T-helper 17 cell (primary cell): ENCODE measurements at places on chromosomes 6 and 20.

- H3K27me3 ChIP-seq: no peaks in the 10 kb centered on the region
- no peak overlapping the region for H3K27ac ChIP-seq
- H3K4me1 ChIP-seq: peaks cover 21% of the 10 kb centered on the region
Observed at GRCh38 chr6:134630508-134631121, 312.7 kb upstream of the SGK1 start.

DNA sequence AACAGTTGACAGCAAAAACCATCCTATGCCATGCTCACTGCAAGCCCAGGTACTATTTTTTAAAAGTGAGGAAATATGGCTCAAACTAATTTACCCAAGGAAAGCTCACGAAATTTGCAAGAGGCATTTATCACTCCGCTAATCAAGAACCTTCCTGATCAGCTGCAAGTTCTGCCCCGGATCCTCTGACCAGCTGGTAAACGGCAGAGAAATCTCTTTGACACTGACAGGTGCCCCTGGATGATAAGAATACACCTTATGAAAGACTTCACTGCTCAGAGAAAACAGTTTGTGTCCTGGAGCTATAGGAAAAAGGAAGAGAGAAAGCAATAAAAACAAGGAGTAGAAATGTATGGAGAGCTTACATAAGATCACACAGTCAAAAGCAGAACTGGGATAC lies 6.4 kb downstream of the CNKSR3 start:
- no peak overlapping the region for H3K4me3 ChIP-seq
- H3K27ac ChIP-seq: no peak overlapping the region
- no peak for DNase-seq

GRCh38 chr6:25660512-25660911 lies 8.5 kb downstream of the SCGN start:
- no peak overlapping the region for H3K4me3 ChIP-seq
- no peaks in the 10 kb centered on the region for H3K4me1 ChIP-seq
- no peak for DNase-seq
- no peaks in the 10 kb centered on the region for H3K36me3 ChIP-seq
- H3K27ac ChIP-seq: no peak overlapping the region

DNA sequence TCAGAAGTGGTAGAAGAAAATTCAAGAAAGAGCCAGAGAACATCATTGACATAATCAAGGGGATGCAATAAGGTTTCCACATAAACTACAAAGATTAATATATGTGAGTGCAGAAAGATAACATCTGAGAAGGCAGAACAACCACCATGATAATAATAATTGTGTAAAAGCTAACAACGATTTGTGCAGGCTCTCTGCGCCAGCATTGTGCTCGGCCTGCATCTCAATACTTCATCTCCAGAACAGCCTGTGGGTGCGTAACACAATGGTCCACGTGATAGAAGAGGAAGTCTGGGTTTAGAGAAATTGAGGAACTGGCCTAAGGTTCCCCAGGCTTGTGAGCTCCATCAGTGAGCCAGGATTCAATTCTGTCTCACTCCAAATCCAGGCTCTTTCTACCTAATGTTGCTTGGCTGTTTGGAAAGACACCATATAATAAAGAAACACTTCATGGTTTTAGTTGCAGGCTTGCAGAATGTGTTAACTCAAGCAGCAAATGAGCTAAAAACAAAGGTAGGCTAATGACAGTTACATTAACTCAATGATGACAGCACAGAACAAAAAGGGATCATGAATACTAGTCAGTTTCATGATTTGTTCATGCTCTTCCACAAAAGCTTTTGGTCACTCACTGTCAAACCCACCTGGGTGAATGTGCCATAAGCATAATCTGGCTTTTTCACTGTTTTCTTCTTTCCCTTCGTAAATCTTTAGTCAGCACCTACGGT lies 71.2 kb downstream of the LY86 start:
- DNase-seq: no peak
- H3K36me3 ChIP-seq: no peaks in the 10 kb centered on the region
- H3K27ac ChIP-seq: no peak overlapping the region
- H3K27me3 ChIP-seq: peaks cover 36% of the 10 kb centered on the region
- H3K4me1 ChIP-seq: peaks cover 17% of the 10 kb centered on the region

DNA sequence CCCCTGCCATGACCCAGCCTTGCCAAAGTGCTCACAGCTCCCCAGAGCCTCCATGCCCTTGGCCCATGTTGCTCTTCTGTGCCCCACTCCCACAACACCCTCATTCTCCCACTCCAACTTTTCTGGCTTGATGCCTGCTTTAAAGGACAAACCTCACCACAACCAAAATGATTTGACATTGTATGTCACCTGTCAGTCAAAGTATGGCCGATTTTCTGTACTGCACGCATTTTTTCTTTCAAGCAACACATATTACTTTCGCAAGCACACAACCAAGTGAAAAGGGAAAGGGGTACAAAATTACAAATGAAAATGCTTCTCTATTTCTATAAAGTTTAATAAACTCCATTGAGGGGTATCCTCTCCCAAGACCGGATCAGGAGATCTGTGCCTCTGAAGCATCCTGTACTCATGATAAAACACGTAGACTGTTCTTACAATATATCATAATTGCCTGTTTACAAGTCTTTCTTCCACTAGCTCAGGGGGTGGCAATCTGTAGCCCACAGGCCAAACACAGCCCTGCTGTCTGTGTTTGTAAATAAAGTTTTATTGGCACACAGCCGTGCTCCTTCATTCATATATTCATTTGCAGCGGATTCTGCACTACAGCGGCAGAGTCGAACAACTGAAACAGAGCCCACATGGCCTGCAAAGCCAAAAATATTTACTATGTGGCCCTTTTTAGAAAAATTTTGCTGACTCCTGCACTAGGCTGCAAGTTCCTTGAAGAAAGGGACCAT lies 32.5 kb downstream of the SLC22A23 start:
- peaks cover 24% of the 10 kb centered on the region for H3K27me3 ChIP-seq
- no peak overlapping the region for H3K27ac ChIP-seq
- H3K4me1 ChIP-seq: peaks cover 2% of the 10 kb centered on the region
- no peak for DNase-seq
- H3K4me3 ChIP-seq: no peak overlapping the region
- peaks cover 3% of the 10 kb centered on the region for H3K36me3 ChIP-seq

DNA sequence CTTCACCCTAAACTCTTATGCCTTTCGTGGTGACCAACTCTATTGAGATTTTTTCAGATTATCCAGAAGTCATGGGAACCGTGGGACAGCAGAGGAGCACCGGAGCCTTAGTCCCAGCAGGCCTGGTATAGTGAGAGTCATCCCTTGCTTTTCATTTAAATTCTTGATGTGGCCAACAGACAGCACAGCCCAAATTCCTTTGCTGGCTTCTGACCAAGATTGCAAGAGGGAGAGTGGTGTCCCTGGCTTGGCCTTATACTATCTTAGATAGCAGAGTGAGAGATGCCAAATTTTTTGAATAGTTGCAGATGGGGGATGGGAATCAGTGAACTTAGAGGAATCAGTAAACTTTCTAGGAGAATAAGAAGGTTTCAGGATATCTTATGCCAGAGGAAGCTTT lies 7.8 kb downstream of the STX11 start:
- no peak for DNase-seq
- no peaks in the 10 kb centered on the region for H3K27me3 ChIP-seq
- no peak overlapping the region for H3K27ac ChIP-seq
- H3K36me3 ChIP-seq: peaks cover 7% of the 10 kb centered on the region

DNA sequence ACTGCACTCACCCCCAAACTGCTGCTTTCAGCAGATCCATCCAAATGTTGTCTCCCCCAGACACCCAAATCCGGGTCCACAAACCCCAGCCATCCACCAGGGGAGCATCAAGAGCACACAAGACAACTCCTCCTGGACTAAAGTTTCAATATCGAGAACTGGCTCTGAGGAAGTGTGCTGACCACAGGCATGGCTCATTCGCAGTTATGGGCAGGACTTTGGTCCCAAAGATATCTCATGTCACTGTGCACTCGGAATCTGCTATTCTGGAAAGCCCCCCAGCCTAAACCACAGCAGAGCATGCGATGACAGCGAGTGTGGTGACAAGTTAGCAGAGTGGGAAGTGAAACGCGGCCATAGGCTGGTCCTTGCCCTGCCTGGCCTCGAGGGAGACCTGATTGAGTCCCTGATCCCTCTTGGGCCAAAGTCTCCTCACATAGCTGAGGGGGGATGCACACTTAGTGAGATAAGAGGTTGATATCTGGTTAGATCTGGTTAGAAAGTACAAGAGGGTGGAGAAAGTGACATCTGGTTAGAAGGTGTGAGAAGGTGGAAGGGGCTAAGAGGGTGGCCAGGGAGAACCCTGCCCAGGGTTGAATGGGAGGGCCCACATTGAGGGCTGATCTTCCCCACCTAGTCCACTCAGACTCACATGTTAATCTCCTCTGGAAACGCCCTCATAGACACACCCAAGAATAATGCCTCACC lies 149.7 kb downstream of the MRPL14 start:
- H3K36me3 ChIP-seq: no peaks in the 10 kb centered on the region
- peaks cover 4% of the 10 kb centered on the region for H3K4me1 ChIP-seq
- no peak overlapping the region for H3K27ac ChIP-seq
- DNase-seq: peak; percentile 1

DNA sequence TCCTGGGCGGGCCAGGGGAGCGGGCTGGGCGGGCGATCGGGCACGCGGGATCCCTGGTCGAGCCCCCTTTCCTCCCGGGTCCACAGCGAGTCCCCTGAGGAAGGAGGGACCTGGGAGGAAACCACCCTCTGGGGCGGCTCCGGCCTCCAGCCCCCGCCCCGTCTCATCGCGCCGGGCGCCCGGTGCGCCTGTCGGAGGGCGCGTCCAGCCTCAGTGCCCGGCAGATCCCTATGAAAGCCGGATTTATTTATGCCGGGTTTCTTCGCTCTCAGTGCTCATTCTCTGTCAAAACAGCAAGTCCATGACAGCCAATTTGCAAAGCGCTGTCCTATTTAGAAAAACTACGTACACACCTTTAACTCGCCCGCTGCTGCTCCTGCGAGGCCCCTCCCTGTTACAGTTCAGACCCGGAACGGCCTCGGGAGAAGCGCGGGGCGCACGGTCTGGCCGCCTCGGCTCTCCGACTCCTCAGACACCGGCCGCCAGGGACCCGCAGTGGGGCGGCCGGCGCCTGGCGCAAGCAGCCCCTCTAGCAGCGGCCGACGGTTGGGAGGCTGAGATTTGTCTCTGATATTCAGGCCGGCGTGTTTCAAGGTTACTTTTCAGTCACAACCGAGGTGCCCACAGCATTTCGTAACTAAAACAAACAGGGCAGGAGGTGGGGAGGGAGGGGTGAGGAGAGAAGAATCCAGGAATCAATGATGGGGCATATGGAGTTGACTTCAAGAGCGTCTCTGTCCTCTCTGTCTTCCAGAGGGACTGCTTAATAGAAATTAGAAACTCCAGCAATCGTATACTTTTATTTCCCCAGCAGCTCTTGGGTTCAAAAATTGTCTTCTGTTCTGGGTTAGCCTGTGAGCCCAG lies 782 bp upstream of the FOXA2 start:
- no peak overlapping the region for H3K4me3 ChIP-seq
- no peaks in the 10 kb centered on the region for H3K4me1 ChIP-seq
- no peak overlapping the region for H3K27ac ChIP-seq
- no peaks in the 10 kb centered on the region for H3K36me3 ChIP-seq

GRCh38 chr6:78551361-78551760 lies 316.0 kb upstream of the IRAK1BP1 start:
- H3K27me3 ChIP-seq: no peaks in the 10 kb centered on the region
- no peak overlapping the region for H3K27ac ChIP-seq
- no peak for DNase-seq
- peaks cover 2% of the 10 kb centered on the region for H3K36me3 ChIP-seq
- H3K4me3 ChIP-seq: no peak overlapping the region
- no peaks in the 10 kb centered on the region for H3K4me1 ChIP-seq

DNA sequence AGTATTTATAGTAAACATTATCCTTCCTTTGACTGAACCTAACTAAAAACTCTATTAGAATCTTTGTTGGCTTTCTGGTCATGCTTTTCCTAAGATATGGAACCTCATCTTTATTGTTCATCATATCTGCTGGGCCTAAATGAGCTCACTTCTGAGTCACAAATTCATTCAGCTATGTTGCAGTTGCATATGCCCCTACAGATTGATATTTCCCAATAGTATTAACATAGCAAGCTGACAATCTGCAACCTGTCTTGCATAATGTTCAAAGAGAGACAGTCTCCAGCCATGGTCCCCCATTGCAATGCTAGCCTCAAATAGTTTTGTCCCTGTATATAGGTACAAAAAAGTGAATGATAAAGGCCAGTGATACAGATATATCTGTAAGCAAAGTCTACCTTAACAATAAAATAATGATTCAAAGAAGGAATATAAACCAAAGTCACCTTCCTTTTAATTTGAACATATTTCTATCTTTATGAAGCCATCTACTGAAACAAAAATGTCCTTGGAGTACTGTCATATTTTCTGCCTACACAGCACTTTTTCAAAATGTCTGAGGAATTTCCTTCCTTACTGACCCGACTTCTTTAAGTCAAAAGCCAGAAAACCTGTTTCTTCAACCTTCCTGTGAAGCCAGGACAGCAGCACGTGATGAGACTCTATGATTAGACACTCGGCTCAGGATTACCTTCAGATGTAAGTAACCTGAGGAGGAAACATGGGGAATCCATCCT lies 140.7 kb downstream of the UBE3D start:
- no peak overlapping the region for H3K27ac ChIP-seq
- no peaks in the 10 kb centered on the region for H3K4me1 ChIP-seq
- no peak for DNase-seq
- H3K4me3 ChIP-seq: no peak overlapping the region
- H3K36me3 ChIP-seq: peaks cover 5% of the 10 kb centered on the region

- no peaks in the 10 kb centered on the region for H3K4me1 ChIP-seq
- no peak overlapping the region for H3K27ac ChIP-seq
- H3K27me3 ChIP-seq: no peaks in the 10 kb centered on the region
- no peaks in the 10 kb centered on the region for H3K36me3 ChIP-seq
Observed at GRCh38 chr20:22243067-22243466, 341.3 kb downstream of the FOXA2 start.

GRCh38 chr6:43768983-43769525 lies 957 bp upstream of the VEGFA start:
- peaks cover 15% of the 10 kb centered on the region for H3K4me1 ChIP-seq
- DNase-seq: no peak
- peak overlapping the region; percentile 93 for H3K4me3 ChIP-seq

DNA sequence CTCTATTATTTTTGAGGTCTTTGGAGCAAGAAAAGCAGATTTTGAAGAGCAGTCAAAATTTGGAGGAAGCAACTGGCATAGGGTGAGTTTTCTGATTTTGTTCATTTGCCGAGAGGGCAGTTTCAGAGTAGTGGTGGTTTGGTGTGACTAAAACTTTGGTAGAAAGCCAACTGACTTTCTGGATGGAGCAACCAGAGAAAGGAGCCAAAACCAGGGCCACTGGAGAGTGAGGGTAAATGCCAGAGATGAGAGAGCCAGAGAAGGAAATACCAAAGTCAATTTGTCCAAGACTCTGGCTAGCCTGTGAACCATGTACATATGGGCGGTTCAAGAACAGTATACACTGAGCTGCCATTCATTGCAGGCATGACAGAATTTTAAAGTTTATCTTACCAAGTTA lies 40.5 kb upstream of the ZBTB24 start:
- DNase-seq: no peak
- no peaks in the 10 kb centered on the region for H3K27me3 ChIP-seq
- no peak overlapping the region for H3K27ac ChIP-seq
- H3K4me3 ChIP-seq: no peak overlapping the region
- H3K4me1 ChIP-seq: no peaks in the 10 kb centered on the region
- peaks cover 5% of the 10 kb centered on the region for H3K36me3 ChIP-seq
